ENCODE measurements at places on chromosomes 2 and 18. TPM values are rescaled to one million over a fixed set of nuclear protein-coding genes. Genes with fewer than 3 reads are reported as not detected.

DNA sequence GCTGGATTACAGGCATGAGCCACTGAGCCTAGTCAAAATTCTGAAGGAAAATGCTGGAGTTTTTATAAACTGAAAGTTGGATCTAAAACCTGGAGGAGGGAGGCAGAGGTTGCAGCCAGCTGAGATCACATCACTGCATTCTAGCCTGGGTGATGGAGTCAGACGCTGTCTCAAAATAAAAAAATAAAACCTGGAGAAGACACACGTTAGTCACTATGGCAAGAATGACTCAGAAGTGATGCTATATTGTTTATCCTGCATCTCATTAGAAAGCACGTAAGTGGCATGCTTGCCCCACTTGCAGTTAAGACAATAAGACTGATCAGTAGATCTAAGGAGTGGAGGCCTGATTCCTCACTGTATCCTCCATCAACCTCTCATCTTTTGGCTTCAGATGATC is 106.6 kb upstream of the STON1 start:
- H3K4me1 ChIP-seq, result no peaks in the 10 kb centered on the region
- H3K4me3 ChIP-seq, result no peak overlapping the region
- H3K36me3 ChIP-seq, result no peaks in the 10 kb centered on the region
- H3K27me3 ChIP-seq, result no peaks in the 10 kb centered on the region
- DNase-seq, result no peak

GRCh38 chr18:950882-951495 is 46.3 kb downstream of the ADCYAP1 start:
- no peak overlapping the region for H3K4me3 ChIP-seq
- no peaks in the 10 kb centered on the region for H3K4me1 ChIP-seq
- H3K27me3 ChIP-seq, result no peaks in the 10 kb centered on the region
- H3K27ac ChIP-seq, result no peak overlapping the region

Gene GPR39
- not detected for total RNA-seq

Gene SFT2D3
- 3.0 TPM for total RNA-seq

DNA sequence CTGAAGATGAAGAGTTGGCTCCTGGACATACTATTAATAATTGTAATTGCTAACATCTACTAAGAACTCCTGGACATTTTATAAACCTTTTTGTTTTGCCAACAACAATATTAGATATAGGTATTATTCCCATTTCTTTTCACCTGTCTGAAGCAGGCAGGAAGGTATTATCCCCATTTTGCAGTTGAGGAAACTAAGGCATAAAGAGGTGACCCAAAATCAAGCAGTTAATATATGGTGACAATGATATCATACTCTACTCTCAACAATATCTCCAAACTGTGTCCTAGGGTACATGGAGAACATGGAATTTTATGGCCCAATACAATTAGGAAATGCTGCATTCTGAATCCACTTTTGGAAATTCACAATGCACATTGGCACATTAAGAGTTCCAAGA is 1.8 kb upstream of the NMI start:
- no peak for DNase-seq
- no peak overlapping the region for H3K4me3 ChIP-seq
- H3K27me3 ChIP-seq, result no peaks in the 10 kb centered on the region
- no peaks in the 10 kb centered on the region for H3K36me3 ChIP-seq
- H3K27ac ChIP-seq, result no peak overlapping the region
- no peaks in the 10 kb centered on the region for H3K4me1 ChIP-seq

DNA sequence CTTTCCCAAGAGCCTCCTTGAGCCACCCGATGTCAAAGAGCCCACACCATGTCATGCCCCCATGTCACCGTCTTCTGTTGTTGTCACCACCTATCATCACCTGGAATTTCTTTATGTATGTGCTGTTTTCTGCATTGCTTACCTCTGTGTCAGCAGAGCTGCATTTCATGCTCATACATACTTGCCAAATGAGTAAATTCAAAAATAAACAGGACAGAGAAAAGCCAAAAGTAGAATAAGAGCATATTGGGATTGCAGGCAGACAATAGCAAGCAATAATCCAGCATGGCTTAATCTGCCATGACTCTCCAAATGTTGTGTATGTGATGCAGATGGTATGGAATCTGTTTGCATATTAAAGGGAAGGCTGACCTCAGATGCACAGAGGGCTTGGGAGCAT is 15.3 kb upstream of the RGPD4 start:
- H3K27me3 ChIP-seq, result no peaks in the 10 kb centered on the region
- H3K36me3 ChIP-seq, result no peaks in the 10 kb centered on the region
- no peak overlapping the region for H3K4me3 ChIP-seq
- H3K27ac ChIP-seq, result no peak overlapping the region

- DNase-seq, result no peak
- no peaks in the 10 kb centered on the region for H3K36me3 ChIP-seq
- no peaks in the 10 kb centered on the region for H3K27me3 ChIP-seq
- H3K4me1 ChIP-seq, result no peaks in the 10 kb centered on the region
- H3K27ac ChIP-seq, result no peak overlapping the region
Observed at GRCh38 chr2:43039376-43040080, 186.9 kb downstream of the ZFP36L2 start.

DNA sequence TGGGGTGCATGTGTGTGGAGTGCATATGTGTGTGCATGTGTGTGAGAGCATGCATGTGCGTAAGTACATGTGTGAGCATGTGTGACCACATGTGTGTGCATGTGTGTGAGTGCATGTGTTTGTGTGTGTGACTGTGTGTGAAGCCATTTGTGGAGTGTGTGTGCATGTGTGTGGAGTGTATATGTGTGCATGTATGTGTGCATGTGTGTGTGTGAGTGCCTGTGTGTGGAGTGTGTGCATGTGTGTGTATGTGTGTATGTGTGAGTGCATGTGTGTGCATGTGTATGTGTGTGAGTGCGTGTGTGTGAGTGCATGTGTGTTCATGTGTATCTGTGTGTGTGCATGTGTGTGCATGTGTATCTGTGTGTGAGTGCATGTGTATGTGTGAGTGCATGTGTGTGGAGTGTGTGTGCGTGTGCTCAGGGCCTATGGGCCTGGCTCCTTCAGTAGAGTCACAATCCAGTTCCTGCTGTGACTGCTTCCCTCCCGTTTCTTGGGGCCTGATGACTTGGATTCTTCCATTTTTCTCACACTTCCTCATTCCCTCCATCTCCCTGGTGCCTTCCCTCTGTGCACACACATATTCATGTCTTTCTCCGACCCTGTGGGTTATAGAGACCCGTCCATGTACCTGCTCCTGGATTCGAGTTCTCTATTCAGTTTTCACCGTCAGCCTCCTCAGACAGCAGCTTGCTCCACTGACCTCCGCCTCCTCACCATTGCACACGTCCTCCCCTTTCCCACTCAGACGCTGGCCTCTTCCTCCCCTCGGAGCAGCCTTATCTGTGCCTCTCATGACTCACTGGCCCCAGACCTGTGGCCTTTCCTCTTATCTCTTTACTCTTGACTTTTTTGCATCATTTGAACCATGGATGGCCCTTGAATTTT is 25.2 kb downstream of the TOGARAM2 start:
- H3K27me3 ChIP-seq, result no peaks in the 10 kb centered on the region
- DNase-seq, result no peak
- peaks cover 12% of the 10 kb centered on the region for H3K4me1 ChIP-seq
- no peak overlapping the region for H3K27ac ChIP-seq

- H3K27me3 ChIP-seq, result no peaks in the 10 kb centered on the region
- H3K27ac ChIP-seq, result peak overlapping the region; percentile 65
- DNase-seq, result peak; percentile 89
- H3K4me1 ChIP-seq, result peaks cover 23% of the 10 kb centered on the region
- no peak overlapping the region for H3K4me3 ChIP-seq
Observed at GRCh38 chr2:127576433-127577207, 41.1 kb downstream of the MYO7B start.

- no peaks in the 10 kb centered on the region for H3K36me3 ChIP-seq
- no peaks in the 10 kb centered on the region for H3K4me1 ChIP-seq
- H3K4me3 ChIP-seq, result no peak overlapping the region
- H3K27ac ChIP-seq, result no peak overlapping the region
- H3K27me3 ChIP-seq, result no peaks in the 10 kb centered on the region
- DNase-seq, result no peak
Observed at GRCh38 chr18:50119296-50119695, 75.7 kb downstream of the MYO5B start.

GRCh38 chr18:58827886-58828285 is 36.8 kb upstream of the ZNF532 start:
- DNase-seq, result no peak
- peak overlapping the region; percentile 70 for H3K27ac ChIP-seq
- no peak overlapping the region for H3K4me3 ChIP-seq
- H3K36me3 ChIP-seq, result no peaks in the 10 kb centered on the region
- H3K4me1 ChIP-seq, result peaks cover 11% of the 10 kb centered on the region

GRCh38 chr2:5696945-5697521 is 4.8 kb downstream of the SOX11 start:
- H3K36me3 ChIP-seq, result no peaks in the 10 kb centered on the region
- H3K4me1 ChIP-seq, result peaks cover 6% of the 10 kb centered on the region
- peaks cover 76% of the 10 kb centered on the region for H3K27me3 ChIP-seq
- peak overlapping the region; percentile 39 for H3K4me3 ChIP-seq
- no peak for DNase-seq
- no peak overlapping the region for H3K27ac ChIP-seq

- H3K4me1 ChIP-seq, result peaks cover 35% of the 10 kb centered on the region
- H3K27me3 ChIP-seq, result no peaks in the 10 kb centered on the region
- H3K27ac ChIP-seq, result peak overlapping the region; percentile 76
Observed at GRCh38 chr2:19046986-19047780, 311.2 kb downstream of the OSR1 start.

- H3K36me3 ChIP-seq, result peaks cover 21% of the 10 kb centered on the region
- H3K4me1 ChIP-seq, result no peaks in the 10 kb centered on the region
- H3K4me3 ChIP-seq, result no peak overlapping the region
- no peak overlapping the region for H3K27ac ChIP-seq
- DNase-seq, result no peak
Observed at GRCh38 chr2:88187927-88188326, 17.8 kb downstream of the THNSL2 start.

DNA sequence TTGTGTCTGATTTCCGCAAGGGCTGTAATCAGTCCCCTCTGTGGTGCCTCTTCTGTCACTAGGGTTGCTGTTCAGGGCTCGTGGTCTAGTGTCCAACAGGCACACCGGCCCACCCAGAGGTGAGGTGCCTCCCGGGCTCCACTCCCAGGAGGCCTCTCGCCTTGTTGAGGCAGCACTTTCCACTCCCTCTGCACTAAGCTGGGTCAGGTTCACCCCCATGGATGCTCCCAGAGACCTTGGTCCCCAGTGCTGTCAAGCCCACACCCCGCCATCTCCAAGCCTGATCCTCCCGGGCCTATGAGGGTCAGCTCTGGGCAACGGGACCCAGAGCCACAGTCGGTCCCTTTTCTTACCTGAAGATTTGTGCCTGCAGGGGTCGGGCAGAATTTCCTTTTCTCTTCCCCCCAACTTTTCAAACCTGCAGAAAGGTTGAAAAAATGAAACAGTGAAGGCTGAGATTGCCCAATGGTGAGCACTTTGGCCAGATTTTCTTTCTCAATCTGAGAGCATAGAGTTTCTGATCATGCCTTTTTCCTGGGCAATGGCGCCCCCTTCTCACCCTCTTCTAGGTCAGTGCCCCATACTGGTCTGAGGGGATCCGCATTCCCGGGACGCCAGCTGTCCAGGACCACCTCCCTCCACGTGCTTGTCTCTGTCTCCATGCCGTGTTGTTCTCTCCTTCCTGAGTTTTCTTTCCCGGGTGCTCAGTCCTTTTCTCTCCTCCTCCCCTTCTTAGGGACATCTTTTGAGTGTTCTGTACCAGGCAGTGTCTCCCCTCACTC is 148.0 kb downstream of the ASB1 start:
- H3K4me1 ChIP-seq, result no peaks in the 10 kb centered on the region
- H3K36me3 ChIP-seq, result no peaks in the 10 kb centered on the region
- no peak overlapping the region for H3K27ac ChIP-seq

GRCh38 chr2:238667008-238667407 is 180.9 kb upstream of the TWIST2 start:
- H3K4me1 ChIP-seq, result no peaks in the 10 kb centered on the region
- no peak overlapping the region for H3K4me3 ChIP-seq
- H3K36me3 ChIP-seq, result no peaks in the 10 kb centered on the region
- H3K27ac ChIP-seq, result no peak overlapping the region
- no peaks in the 10 kb centered on the region for H3K27me3 ChIP-seq

- H3K36me3 ChIP-seq, result no peaks in the 10 kb centered on the region
- H3K4me3 ChIP-seq, result no peak overlapping the region
- no peaks in the 10 kb centered on the region for H3K27me3 ChIP-seq
- no peak overlapping the region for H3K27ac ChIP-seq
- H3K4me1 ChIP-seq, result no peaks in the 10 kb centered on the region
Observed at GRCh38 chr18:41396211-41396610, 558.8 kb upstream of the PIK3C3 start.
